ENCODE measurements at places on chromosomes 7 and 10.

GRCh38 chr7:148747274-148747673 lies 48.6 kb downstream of the CUL1 start:
- no peak for DNase-seq

DNA sequence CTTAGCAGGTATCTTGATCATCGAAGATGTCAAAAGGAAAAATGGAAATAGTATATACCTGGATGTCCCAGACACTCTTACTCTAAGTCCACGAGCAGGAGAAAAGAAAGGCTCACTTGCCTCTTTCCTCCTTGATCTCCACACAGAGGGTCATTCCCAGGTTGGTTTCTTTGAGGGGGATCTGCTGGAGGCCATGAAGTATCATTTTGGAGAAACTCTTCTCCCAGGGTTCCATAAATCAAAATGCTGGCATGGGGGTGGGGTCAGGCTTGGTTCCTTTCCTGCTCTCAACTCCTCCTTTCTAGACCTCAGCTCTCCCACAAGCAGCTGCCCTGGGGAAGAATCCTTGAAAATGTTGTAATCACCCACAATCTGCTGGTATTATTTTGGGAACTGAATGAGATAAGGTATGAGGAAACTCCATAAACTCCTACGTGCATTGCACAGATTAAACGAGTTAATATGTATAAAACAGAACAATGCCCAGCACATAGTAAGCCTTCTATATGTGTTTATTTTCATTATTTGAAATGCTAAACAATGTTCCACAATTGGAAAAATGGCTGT lies 54.4 kb downstream of the PRKCQ start:
- DNase-seq: no peak

DNA sequence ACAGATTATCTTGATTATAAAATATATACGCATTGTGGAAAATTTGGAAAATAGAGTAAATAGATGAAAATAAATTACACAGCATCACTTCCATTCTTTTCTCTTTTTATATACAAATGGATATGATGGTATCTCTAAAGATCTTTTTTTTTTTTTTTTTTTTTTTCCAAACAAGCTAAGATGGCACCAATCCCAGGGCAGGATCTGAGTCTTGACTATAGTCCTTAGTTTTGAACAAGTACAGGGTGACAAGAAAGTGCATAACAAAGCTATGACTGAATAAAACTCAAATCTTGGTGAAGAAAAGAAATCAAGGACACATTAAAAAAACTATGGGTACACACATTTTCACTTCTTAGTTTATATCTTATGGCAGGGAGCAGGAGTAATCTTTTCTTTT lies 42.6 kb upstream of the FAM133B start:
- DNase-seq: no peak

DNA sequence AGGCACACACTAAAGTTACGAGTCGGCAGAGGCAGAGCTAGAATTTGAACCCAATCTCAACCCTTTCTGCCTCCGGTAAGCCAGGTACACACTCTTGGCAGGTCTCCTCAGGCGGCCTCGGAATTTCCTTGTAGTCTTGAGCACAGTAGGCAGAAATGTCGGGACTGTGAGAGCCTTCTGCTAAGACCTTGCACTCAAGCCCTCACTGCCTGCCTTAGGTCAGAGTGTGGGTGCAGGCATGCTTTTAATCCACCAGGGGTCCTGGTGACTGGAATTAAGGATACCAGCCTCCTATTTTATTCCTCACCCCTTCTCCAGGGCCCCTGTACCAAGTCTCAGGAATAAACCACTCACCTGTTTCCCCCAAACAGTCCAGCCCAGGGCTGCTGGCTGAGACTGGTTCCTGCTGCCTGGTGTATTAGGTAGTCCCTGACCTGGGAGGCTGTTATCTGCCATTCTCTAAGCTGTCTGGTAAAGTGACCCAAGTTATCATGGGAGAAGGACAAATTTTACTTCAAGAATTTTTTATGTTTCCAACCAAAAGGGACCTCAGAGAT lies 855 bp downstream of the ATP6V1F start:
- DNase-seq: no peak

DNA sequence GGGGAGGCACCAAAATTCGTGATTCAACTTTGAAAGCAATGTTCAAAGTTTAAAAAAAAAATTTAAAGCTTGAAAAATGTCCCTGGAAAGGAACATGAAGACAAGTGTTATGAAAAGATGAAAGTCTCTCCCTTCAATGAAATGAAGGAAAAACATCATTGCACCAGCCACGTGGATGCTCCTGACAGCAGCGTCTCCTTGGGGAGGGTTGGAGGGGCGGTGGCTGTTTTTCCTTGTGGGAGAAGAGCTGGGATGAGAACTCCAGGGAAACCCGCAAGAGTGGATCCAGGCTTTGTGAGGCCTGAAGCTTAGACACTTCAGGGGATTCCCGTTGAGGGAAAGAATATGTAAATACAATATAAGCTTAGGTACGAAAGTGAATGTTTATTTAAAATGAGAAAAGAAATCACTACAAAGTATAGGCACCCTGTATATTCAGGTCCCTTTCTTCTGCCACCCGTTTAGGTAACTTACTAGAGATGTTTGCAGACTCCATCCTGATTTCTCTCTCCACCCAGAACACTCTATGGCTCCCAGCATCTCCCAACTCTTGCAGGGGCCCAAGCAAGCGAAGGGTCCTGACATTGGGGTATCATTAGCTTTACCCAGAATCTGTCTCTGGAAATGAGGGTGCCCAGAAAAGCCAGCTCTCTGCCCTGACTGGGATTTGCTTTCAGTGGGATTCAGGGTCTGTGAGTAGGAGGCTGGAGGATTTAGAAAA lies 63.1 kb upstream of the BAIAP2L1 start:
- no peak for DNase-seq

DNA sequence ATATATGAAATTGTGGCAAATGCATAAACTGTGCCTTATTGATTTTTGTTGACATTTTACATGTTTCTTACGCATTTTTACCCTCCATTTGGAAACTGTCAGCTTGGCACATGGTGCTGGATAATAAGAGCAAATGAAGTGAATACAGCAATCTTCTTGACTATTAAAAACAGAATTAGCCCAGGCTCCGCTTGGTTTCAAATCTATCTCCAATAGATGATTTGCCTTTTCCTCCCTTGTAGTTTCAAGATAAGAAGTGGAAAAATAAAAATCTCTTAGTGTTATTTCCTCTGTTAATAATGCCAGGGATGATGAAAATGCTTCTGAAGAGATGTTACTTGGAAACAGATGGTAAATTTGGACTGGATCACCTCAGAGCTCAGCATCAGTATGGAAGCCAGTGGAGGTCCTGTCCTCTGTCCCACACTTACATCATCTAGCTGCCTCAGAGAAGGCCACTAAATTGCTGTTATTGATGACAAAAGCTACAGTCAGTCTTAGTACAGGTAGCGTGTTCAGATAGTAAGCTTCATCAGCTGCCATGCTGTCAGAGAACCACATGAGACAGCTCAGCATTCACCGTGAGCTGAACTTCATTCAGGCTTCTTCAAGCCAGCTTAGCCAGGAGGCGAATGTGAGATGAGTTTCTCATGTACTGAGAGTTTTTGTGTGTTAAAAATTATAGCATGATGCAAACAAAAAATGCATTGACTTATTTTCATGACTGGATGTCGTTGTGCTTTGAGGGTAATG lies 246.8 kb downstream of the CELF2 start:
- no peak for DNase-seq

DNA sequence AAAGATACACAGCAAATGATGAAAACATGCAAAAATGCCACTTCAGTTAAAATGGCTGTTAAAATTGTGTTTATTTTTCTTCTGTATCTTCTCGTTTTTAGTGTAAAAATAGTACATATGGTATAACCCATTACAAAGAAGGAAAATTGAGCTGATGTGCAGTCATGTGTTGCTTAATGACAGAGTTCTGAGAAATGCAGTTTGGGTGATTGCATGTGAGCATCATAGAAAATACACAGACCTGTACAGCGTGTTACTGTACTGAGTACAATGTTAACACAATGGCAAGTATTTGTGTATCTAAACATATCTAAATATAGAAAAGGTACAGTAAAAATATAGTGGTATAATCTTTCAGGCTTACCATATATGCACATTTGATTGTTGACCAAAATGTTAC lies 7.3 kb downstream of the DMTF1 start:
- no peak for DNase-seq

- no peak for DNase-seq
Measured at GRCh38 chr10:103492655-103493261, 747 bp upstream of the NEURL1 start.

- DNase-seq: no peak
Measured at GRCh38 chr7:96009148-96009547, 236.8 kb downstream of the DYNC1I1 start.

GRCh38 chr10:119393421-119393820 lies 149.1 kb downstream of the RGS10 start:
- DNase-seq: no peak

DNA sequence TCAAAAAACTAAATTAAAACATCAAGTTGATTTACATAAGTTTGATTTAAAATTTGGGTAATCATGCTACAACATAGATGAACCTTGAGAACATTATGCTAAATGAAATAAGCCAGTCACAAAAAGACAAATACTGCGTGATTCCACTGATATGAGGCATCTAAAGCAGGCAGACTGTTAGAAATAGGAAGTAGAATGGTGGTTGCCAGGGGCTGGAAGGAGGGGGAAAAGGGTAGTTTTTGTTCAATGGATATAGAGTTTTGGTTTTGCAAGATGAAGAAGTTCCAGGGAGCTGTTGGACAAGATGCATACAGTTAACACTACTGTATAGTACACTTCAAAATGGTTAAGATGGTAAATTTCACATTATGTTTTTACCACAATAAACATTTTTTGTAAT lies 45.0 kb upstream of the IFRD1 start:
- no peak for DNase-seq

GRCh38 chr7:106640368-106641141 lies 20.4 kb downstream of the CCDC71L start:
- DNase-seq: no peak

DNA sequence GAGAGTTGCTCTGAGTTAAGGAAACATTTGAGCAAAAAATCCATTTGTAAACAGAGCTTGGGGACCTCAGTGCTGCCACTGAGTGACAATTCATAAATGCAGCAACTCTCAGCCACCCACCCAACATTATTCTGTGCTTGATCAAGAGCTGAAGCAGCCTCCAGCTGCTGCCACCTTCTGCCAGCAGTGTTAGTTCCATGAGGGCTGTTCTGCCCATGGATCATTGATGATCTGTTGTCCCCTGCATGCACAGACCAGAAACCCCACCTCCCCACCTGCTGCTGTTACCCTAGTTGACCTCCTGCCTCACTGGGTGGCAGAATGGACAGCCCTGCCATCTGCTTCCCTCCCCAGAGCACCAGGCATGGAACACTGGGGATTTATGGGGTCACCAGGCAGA lies 305.4 kb downstream of the KCNMA1 start:
- no peak for DNase-seq

DNA sequence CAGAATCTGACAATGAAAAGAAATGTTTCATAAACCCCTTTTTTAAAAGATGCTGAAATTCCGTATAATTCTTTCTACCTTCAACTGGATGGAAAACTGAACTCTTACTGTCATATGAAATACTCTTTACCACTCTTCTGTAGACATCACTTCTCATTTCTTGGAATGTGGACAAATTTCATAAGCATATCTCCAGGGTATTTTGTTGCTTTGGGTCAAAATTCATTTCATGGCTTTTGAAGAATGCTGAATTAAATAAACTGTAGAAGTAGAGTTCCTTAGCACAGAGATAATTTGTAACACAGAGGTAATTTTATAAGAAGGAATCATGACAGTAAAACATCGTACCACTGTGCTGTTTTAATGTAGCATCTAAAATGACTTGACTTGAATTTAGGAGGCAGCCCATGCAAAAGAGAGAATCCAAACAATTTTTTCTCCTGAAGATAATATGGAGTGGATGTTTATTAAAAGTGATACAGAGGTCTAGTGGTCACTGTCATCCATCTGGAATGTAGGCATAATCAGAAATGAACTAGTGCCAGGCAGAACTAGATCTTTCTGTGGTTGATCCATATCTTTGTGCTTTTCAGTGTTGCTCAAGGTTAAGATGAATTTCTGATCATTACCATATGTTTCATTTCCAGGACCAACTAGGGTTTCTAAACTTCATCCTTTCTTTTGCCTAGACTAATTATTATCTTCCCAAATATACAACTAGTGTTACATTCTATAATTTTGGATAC lies 492.0 kb downstream of the KIF20B start:
- DNase-seq: no peak

- DNase-seq: no peak
Measured at GRCh38 chr10:52313933-52314821, at the start of gene DKK1. TSS of gene DKK1 (plus strand) at chr10:52314281. CDS start at chr10:52314435, 154 bp downstream.

GRCh38 chr10:21512573-21513404 lies 12.7 kb downstream of the SKIDA1 start:
- no peak for DNase-seq

- DNase-seq: no peak
Measured at GRCh38 chr7:90988996-90989765, 275.1 kb upstream of the FZD1 start.

DNA sequence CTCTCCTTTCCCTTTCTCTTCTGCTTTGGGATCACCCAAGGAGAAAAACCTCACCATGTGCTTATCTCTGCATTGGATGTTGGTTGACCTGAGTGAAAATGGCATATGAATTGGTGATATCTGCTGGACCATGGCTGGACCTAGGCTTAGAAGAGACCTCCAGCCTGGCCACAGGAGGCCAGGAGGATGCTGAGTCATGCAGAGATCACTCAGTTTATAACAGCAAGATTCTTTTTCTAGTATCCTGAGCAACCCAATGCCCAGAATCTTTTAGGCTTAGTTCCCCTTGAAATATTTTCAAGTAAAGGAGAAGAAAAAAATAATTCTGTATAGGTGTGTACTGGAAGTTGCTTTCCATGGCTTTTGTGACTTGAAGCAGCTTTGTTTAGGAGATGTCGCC lies 236.3 kb downstream of the KLF6 start:
- no peak for DNase-seq

- no peak for DNase-seq
Measured at GRCh38 chr10:125039354-125039769, 97.4 kb downstream of the ZRANB1 start.

DNA sequence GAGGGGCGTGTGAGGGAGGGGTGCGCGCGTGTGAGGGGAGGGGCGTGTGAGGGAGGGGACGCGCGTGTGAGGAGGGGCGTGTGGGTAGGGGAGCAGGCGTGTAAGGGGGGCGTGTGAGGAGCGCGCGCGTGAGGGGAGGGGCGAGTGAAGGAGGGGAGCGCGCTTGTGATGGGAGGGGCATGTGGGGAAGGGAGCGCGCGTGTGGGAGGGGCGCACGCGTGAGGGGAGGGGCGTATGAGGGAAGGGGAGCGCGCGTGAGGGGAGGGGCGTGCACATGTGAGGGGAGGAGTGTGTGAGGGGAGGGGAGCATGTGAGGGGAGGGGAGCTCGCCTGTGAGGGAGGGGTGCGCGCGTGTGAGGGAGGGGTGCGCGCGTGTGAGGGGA lies 19.1 kb downstream of the MXI1 start:
- peak; percentile 77 for DNase-seq
